Stimulated activated CD4-positive, alpha-beta T cell treated with anti-CD3 and anti-CD28 coated beads, Interleukin-12 subunit alpha, Interleukin-12 subunit beta, amount 100 ng/mL, for 24 hours (primary cell): ENCODE measurements at places on chromosomes 1 and 21.

GRCh38 chr1:67540025-67540732 is 110.0 kb upstream of the SERBP1 start:
- DNase-seq, result no peak

- peak; percentile 15 for DNase-seq
Observed at GRCh38 chr1:160954158-160955104, at the start of gene ITLN2. TSS of gene ITLN2 (minus strand) at chr1:160954809. CDS start at chr1:160954741, 68 bp downstream.

GRCh38 chr1:20212085-20212684 is 25.9 kb upstream of the PLA2G2C start:
- DNase-seq, result no peak

DNA sequence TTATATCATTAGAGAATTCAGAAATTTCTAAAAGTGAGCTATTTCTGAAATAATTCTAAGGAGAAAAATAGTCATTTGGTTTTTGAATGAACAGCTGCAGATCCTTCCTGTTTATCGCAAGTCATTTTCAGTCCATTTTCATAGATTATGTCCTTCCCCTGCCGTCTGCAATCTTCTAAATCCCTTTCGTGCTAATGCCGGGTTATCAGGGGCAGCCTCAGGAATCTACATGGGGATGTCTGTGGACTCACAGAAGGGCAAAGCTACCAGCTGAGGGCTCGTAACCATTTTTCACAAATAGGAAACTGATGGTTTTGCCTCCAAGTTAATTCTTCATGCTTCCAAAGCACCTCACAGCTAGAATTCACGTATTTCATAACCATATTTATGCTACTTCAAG is 23.0 kb downstream of the RCAN3 start:
- DNase-seq, result no peak

DNA sequence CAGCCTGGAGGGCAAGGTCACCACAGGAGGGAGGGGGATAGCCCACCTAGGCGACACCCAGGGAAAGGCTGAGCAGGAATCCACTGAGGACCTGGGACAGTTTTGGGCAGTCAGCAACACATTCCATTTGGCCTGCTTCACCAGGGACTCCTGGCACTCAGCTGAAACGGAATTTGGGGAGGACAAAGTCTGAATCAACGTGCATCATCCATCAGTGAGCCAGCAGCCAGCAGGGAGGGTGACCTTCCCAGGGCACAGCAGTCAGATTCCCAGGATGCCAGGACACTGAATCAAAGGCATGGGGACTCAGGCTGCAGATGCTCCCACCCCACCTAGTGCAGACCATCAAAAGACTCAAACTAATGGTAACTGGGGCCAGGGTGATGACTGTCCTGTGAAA is 4.6 kb downstream of the SH3BP5L start:
- DNase-seq, result no peak

GRCh38 chr1:173117108-173117633 is 66.4 kb upstream of the TNFSF18 start:
- no peak for DNase-seq

- DNase-seq, result no peak
Observed at GRCh38 chr1:246801241-246802020, 77.2 kb downstream of the SCCPDH start.

DNA sequence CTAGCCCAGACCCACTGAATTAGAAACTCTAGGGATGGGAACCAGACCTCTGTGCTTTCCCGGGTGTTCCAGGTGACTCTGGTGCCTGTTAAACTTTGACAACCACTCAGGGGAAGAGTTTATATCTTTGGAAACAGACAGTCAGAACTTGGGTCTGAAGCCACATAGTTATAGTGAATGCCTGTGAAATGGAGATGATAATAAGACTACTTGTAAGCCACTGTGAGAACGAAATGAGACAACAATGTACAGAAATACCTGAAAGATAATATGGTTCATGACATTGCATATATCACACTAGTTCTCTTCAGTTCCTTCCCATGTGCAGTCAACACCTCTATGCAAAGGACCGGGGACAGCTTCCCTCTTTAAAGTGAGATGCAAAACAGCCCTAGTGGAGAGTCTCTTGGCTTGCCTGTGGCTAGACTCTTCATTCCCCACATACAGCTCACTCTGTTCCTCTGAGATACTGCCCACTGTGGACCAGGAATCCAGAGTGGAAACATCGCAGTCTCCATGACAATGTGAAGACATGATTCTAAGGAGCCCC is 287.5 kb downstream of the ASTN1 start:
- no peak for DNase-seq

GRCh38 chr1:109193653-109194590 is 19.8 kb upstream of the SARS1 start:
- DNase-seq, result peak; percentile 63

- no peak for DNase-seq
Observed at GRCh38 chr1:159892944-159893343, 7.0 kb downstream of the CFAP45 start.

GRCh38 chr21:23887725-23888306 is 1719.5 kb downstream of the MRPL39 start:
- DNase-seq, result peak; percentile 1

DNA sequence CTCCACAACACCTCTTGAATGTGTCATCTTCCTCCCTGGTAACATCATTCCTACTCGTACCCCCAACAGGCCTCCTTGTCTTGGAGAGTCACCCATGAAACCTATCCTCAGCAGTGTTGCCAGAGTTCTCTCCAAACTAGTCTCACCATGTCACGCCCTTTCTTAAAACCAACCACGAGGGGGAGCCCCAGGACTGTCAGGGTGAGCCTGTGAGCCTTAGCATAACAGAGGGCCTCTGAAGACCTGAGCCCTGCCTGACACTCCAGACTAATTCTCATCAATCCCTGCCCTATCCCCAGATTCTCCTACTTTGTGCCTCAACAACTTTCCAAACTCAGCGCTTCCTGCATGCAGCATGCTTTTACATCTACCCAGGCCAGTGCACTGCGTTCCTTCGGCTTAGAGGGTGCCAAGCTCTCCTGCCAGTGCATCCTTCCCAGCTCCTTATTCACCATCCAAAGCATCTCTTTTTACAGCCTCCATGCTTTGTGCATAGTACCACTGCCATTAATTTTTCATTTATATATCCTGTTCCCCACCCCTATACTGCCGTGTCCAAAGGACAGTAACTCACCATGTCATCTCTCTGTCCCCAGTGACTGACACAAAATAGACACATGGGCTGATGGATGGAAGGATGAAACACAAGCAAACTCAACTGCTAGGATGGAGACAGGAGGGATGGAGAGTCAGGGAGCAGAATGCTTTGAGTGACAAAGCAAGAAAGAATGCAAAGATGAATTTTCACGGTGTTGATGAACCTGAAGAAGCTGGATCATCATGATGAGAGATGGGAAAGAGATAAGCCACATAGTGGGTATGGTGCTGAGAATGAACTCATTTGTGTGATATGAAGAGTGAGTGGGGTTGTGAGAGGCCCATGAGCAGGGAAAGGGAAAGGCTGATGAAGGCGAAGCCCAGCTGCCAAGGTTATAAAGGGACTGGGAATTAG is 34.0 kb downstream of the ZNF697 start:
- DNase-seq, result peak; percentile 39

- DNase-seq, result no peak
Observed at GRCh38 chr21:38980416-38981313, 174.9 kb downstream of the ETS2 start.

- no peak for DNase-seq
Observed at GRCh38 chr1:203985044-203985443, 87.9 kb upstream of the SOX13 start.

GRCh38 chr1:151612501-151613281 is 841 bp downstream of the SNX27 start:
- DNase-seq, result no peak

DNA sequence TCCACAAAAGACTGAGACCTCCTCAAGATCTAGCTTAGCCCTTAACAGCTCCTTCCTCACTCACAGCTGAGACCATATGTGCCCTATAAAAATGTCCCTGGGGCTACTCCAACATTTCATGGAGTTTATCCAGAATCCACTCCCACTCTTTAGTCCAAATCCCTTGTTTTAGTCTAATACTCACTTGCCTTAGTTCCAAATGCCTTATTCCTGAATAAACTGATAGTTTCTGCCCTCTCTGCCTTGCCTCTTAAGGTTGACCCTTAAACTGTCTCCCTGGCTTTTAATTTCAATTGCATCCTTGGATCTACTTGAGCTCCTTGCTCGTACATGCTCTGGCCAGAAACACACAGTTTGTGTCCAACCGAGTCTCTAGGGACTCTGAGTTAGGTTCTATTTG is 47.3 kb upstream of the LYPLAL1 start:
- no peak for DNase-seq

DNA sequence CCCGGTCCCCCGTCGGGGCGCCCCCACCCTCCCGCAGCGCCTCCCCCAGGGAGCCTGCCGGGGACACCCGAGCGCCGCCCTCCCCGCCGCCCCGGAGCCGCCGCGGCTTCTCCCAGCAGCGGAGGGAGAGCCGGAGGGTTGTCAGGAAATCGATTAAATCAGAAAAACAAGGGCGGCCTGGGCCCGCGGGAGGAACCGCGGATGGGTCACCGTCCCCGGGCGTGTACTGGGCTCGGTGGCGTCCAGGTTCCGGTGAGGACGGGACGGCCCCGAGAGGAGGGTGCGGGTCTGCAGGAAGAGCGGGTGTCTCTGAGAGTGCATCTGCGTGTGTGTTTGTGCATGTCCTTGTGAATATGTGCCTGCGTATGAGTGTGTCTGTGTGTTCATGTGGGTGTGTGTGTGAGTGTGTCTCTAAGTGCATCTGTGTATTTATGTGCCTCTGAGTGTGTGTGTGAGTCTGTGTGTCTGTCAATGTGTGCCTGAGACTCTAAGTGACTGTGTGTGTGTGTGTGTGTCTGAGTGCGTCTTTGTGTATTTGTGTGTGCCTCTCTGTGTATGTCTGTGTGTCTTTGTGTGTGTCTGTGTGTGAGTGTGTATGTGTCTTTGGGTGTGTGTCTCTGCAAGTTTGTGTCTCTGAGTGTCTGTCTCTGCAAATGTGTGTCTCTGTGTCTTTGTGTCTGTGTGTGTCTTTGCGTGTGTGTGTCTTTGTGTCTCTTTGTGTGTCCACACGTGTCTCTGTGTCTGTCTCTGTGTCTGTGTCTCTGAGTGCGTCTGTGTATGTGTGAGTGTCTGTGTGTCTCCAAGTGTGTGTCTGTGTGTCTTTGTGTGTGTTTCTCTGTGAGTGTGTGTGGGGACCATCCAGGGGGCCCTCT is 1.1 kb downstream of the SPSB1 start:
- DNase-seq, result peak; percentile 19

DNA sequence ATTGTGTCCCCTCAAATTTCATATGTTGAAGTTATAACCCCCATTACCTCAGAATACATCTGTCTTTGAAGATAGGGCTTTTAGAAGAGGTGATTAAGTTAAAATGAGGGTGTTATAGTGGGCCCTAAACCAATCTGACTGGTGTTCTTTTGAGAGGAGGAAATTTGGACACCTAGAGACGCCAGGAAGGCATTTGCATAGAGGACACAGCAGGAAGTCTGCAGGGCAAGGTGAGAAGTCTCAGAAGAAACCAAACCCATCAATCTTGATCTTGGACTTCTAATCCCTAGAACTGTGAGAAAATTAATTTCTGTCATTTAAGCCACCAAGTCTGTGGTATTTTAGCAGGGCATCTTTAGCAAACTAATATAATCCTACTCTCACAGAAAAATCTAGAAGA is 13.0 kb downstream of the GOLPH3L start:
- no peak for DNase-seq

DNA sequence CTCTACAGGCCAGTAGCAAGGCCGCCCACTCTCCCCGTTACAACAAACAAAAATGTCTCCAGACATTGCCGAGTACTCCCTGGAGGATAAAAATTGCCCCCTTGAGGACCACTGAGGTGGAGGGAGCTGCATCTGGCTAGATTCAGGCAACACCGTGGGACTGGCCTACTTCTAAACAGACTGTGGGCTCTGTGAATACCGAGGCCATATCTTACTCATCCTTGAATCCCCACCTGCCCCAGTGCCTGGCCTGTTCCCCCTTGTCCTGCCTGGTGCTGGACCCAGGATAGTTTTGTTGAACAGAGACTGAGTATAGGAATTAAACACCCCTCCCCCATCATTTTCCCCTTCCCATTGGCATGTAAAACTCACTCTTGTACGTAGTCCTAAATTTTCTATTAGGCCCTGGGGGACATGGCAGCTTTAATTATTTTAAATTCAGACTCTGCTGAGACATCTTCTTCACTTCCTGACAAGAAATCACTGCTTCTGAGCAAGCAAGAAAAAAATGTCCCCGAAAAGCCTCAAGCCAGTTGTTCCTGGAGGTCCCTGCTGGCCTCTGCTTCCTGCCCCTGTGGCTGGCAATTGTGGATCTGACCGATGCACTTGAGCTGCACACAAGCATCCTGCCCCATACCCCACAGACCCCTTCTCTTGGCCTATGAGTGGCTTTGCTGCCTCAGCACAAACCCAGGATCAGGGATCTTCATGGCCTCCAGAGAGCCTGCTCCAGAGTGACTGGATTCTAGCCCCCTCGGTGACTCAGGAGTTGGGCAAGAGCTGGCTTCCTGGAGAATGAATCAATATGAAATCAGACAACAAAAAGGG is 111.0 kb downstream of the ACTL8 start:
- DNase-seq, result no peak

DNA sequence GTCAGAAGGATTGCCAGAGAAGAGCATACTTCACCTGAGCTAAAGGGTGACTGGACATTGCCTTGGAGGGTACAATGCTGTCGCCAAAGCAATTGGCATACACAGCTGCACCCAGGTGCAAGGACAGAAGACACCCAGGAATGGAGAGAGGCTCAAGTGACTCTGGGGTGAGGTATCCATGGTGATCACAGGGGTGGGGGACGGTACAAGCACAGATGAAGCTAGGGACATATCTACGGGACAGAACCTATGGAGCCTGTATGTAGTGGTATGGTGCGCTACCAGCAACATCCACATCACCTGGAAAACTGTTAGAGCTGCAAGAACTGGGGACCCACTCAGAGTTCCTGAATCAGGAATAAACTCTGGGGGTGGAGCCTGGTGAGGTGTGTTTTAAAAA is 286.1 kb downstream of the PCP4 start:
- DNase-seq, result no peak
